ENCODE measurements at places on chromosomes 6 and 20.
A peak's percentile ranks its signal among the peaks of the same experiment; 100 is the strongest.

- DNase-seq, result no peak
These were observed 133.4 kb downstream of the BANF2 start for GRCh38 chr20:17833036-17833674.

DNA sequence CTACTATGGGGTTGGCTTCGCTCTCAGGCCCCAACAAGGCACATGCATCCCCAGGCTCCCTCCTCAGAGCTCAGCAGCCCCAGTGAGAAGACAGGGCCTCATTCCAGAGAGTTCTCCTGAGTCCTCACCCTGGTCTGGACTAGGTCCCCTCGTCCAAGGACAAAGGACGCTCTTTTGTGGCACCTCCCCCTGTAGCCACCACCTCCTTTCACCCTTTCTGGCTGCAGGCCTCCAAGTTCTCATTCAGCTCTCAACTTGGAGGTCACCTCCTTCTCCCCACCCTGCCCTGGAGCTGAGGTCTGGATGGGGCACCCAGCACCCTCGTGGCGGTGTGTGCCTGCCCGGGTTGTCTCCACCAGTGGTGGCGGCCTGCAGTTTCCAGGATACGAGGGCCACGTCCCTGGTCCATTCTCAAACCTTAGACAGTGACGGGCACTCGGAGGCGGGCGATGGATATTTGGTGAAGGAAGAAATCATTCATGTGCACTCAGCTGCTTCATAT lies 2.5 kb downstream of the UNC93A start:
- DNase-seq, result no peak

- no peak for DNase-seq
These were observed 44.6 kb upstream of the SEC63 start for GRCh38 chr6:108002365-108003221.

DNA sequence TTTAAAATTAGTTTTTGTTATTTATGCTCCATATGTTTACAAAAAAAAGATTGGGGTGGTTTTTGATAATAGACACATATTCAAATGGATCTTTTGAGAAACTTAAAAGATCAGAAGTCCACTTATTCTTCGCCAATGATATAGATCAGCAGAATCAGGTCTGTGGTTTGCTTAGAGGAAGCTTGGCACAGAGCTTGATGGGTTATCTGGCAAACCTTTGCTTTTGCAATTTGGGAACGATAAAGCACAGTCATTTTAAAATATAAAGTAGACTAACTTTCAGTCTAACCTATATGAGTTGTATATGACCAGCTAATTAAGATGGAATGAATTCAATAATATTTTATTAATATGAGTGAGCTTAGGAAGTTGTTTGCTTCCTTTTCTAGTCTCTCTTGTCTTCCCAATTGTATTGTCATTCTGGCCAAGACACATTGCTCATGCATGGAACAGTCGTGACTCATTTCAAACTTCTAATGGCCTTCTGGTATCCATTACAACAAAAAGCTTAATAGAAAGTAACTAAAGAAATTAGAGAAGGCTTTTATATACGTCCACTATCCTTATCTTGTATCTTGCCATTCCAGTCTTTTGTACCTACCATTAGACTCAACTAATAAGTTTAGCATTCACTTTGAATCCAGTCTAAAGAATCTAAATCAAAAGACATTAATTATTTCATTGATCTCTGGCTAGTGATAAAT lies 118.7 kb downstream of the TBX18 start:
- no peak for DNase-seq

GRCh38 chr6:28765978-28766351 lies 157.8 kb downstream of the TRIM27 start:
- no peak for DNase-seq

DNA sequence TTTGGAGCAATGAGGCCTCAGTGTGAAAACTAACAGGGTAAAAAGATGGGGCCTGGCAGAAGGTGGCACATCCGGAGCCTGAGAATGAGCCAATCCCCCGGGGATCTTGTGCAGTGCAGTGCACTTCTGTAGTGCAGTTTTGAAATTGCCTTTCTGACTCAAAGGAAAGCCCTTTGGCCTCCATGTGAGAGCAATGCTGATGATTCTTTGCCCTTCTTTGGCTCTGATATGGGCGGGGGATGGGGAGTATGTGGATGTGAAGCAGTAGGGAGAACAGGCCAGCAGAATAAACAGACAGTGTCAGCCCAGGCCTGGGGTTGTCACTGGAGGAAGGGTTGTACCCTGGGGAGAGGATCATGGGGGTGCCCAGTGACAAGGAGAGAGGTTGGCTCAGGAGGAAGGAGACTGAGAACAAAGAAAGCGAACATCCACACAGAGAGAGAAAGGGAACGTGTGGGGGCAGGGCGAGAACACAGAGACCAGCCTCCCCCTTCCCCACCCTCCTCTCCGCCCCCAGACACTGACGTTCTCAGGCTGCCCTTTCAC lies 351.2 kb downstream of the CDC5L start:
- DNase-seq, result peak; percentile 30

GRCh38 chr6:5379647-5380242 lies 118.4 kb downstream of the FARS2 start:
- DNase-seq, result no peak

DNA sequence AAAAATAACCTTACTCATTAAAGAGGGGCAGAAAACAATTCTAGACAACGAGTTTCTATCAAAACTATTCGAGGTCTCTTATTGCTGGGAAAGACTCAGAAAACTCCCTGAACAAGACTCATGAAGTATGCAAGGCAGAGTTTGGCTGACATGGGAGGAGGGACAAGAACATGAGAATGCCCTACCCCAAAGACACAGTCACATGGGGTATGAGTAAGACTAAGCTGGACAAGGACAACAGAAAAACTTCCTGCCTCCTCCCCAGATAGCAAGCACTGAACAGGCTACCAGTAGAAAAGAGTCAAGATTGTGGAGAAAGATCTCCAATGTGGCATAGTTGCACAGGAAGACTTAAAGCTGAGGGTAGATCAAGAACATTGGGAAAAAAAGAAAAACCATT lies 39.7 kb upstream of the PHIP start:
- DNase-seq, result no peak

GRCh38 chr6:39357998-39358686 lies 35.6 kb upstream of the KCNK16 start:
- DNase-seq, result no peak
